Activated naive CD8-positive, alpha-beta T cell treated with anti-CD3 and anti-CD28 coated beads, Interleukin-2, amount 10 ng/mL, durations not matched to agents 7 days and 5 days (primary cell): ENCODE measurements at places on chromosomes 2 and 18. TPM values are rescaled to one million over a fixed set of nuclear protein-coding genes. Genes with fewer than 3 reads are reported as not detected.

GRCh38 chr2:11242542-11243174, 87.4 kb downstream of the SLC66A3 start:
- no peak for DNase-seq
- H3K27ac ChIP-seq: no peak overlapping the region
- H3K4me3 ChIP-seq: no peak overlapping the region

- DNase-seq: no peak
- no peaks in the 10 kb centered on the region for H3K36me3 ChIP-seq
- H3K27ac ChIP-seq: no peak overlapping the region
- peaks cover 6% of the 10 kb centered on the region for H3K4me1 ChIP-seq
- no peak overlapping the region for H3K4me3 ChIP-seq
Measured at GRCh38 chr2:120693121-120693520, 42.5 kb upstream of the GLI2 start.

DNA sequence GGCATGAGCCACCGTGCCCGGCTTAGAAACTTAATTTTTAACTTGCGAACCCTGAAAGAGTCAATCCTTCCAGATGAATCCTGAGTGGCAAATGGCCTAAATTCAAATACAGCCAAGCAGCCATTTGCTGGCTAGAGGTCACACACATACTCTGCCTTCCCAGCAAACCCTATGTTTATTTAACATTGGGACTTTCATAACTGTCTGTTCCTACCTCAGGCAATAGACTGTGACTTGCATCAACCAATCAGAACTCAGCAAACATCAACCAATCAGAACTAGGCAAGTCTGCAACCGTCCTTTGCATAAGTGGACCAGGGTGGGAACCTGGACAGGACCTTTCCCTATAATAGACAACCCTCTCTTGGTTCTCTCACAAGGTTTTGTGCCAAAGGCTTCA, 127.5 kb downstream of the DTNB start:
- peaks cover 5% of the 10 kb centered on the region for H3K4me1 ChIP-seq
- H3K27ac ChIP-seq: no peak overlapping the region
- peaks cover 4% of the 10 kb centered on the region for H3K36me3 ChIP-seq
- H3K4me3 ChIP-seq: no peak overlapping the region
- no peaks in the 10 kb centered on the region for H3K27me3 ChIP-seq

DNA sequence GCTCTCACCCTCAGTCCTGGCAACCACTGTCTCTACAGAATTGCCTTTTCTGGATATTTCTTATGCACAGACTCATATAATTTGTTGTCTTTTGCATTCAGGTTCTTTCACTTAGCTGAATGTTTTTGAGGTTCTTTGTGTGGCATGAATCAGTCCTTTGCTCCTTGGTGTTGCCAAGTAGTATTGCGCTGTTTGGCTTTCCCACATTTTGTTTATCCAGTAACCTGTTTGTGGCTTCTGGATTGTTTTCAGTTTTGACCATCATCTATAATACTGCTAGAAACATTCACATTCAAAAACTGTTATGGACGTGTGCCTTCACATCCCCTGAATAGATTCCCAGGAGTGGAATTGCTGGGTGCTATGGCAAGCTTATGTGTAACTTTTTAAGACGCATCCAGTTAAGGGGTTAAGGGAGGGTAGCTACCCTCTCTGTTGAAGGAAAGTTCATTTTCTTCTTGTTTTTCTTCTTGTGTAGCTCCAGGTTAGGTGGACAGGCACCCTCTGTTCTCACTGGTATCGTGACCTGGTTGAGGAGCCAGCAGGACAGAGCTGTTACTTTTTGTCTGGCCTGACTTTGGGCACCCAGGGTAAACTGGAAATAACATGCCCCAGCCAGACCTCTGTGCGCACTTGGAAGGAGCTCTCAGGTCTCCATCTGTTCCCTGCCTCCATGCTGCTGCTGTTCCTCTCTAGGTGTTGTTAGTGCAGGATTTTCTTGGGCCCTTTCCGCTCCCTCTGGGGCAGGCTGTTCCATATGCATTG, 29.6 kb downstream of the ARHGAP25 start:
- H3K4me3 ChIP-seq: peak overlapping the region; percentile 93
- H3K27ac ChIP-seq: peak overlapping the region; percentile 98
- no peaks in the 10 kb centered on the region for H3K27me3 ChIP-seq
- peaks cover 76% of the 10 kb centered on the region for H3K4me1 ChIP-seq
- DNase-seq: peak; percentile 46
- peaks cover 4% of the 10 kb centered on the region for H3K36me3 ChIP-seq

GRCh38 chr2:223088866-223089265, 36.9 kb downstream of the KCNE4 start:
- H3K4me1 ChIP-seq: no peaks in the 10 kb centered on the region
- H3K36me3 ChIP-seq: no peaks in the 10 kb centered on the region
- H3K4me3 ChIP-seq: no peak overlapping the region
- no peak for DNase-seq

DNA sequence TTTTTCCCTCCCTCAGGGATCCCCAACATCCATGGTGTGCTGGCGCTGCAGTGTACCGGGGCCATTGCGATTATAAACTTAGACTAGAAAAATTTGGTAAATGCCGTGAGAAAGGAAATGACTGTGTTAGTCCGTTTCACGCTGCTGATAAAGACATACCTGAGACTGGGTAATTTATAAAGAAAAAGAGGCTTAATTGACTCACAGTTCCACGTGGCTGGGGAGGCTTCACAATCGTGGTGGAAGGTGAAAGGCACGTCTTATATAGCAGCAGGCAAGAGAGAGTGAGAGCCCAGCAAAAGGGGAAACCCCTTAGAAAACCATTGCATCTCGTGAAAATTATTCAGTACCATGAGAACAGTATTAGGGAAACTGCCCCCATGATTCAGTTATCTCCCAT, 44.3 kb downstream of the NTSR2 start:
- H3K36me3 ChIP-seq: no peaks in the 10 kb centered on the region
- H3K27ac ChIP-seq: no peak overlapping the region
- no peak overlapping the region for H3K4me3 ChIP-seq

DNA sequence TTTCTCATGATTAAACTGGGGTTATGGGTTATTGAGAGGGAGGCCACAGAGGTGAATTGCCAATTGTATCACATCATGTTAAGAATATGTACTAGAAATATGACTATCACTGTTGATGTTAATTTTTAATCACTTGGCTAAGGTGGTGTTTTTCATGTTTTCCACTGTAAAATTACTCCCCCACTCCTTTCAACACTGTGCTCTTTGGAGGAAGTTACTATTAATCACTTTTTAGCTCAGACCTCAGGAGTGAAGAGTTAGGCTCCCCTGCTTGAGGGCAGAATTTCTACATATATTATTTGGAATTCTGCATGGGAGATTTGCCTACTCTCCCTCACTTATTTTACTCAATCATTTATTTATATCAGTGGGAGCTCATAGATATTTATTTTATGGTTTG, 76.0 kb upstream of the OSR1 start:
- H3K27ac ChIP-seq: no peak overlapping the region
- no peaks in the 10 kb centered on the region for H3K36me3 ChIP-seq
- peaks cover 5% of the 10 kb centered on the region for H3K27me3 ChIP-seq
- H3K4me3 ChIP-seq: no peak overlapping the region
- no peak for DNase-seq
- H3K4me1 ChIP-seq: no peaks in the 10 kb centered on the region

GRCh38 chr2:238689331-238689730, 158.6 kb upstream of the TWIST2 start:
- DNase-seq: no peak
- H3K36me3 ChIP-seq: no peaks in the 10 kb centered on the region
- peaks cover 2% of the 10 kb centered on the region for H3K27me3 ChIP-seq
- no peaks in the 10 kb centered on the region for H3K4me1 ChIP-seq
- H3K4me3 ChIP-seq: no peak overlapping the region
- no peak overlapping the region for H3K27ac ChIP-seq

- no peak for DNase-seq
- H3K4me1 ChIP-seq: no peaks in the 10 kb centered on the region
- H3K27me3 ChIP-seq: peaks cover 2% of the 10 kb centered on the region
- H3K27ac ChIP-seq: no peak overlapping the region
- H3K36me3 ChIP-seq: no peaks in the 10 kb centered on the region
Measured at GRCh38 chr2:239774142-239774462, 251.0 kb downstream of the NDUFA10 start.

DNA sequence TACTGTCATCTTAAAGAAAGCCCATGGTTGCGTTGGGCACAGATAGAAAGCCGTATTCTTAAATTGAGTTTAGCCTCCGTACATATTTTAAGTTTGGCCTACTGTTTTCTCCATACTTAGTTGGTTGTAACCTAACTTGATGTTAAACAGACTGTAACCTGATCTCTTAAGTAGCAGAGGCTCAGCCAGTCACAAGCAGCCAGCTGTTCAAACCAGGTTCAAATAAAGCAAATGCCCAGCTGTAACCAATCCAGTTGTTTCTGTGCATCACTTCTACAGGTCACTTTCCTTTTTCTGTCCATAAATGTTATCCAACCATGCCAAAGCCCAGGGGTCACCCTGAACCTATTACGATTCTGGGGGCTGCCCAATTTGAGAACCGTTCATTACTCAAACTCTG, 10.0 kb upstream of the THADA start:
- no peak for DNase-seq
- no peaks in the 10 kb centered on the region for H3K36me3 ChIP-seq
- H3K27ac ChIP-seq: no peak overlapping the region
- no peaks in the 10 kb centered on the region for H3K27me3 ChIP-seq

Gene SP140
- total RNA-seq: 61.4 TPM

Gene IL36G
- total RNA-seq: not detected

Gene BOD1L2
- total RNA-seq: not detected
